AG04449 (cell line): ENCODE measurements at places on chromosomes 6 and 20.

- DNase-seq = no peak
Observed at GRCh38 chr6:16511723-16512489, 249.4 kb downstream of the ATXN1 start.

- DNase-seq = peak; percentile 87
Observed at GRCh38 chr6:43627008-43627825, 1.8 kb downstream of the GTPBP2 start.

GRCh38 chr6:169913096-169913638, 161.7 kb downstream of the ERMARD start:
- DNase-seq = no peak

DNA sequence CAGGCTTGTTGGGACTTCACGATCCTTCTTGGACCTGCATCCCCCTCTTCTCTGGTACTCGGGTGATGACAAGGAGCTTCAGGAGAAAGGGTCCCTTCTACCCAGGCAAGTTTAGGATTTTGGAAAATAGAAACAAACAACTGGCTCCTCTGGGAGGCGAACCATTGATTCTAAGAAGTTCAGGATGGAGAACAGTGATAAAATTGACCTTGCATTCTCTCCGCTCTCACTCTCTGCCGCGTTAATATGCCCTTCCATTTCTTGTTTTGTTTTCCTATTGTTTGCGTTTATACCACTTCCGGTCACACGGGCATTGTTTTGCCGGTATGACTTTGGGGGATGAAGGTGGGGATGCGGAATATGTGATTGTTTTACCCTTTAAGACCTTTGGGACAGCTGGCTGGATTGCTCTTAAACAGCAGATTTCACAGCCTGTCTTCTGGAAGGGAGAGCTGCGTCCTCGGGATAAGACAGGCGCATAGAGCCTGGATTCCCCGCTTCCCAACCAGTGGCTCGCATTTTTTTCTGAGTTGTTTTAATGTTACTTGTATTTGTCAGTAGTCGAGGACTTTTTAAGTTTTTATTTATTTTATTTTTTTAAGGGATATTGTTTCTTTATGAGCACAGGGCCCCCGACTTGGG, 144.3 kb upstream of the ZNF184 start:
- DNase-seq = no peak

DNA sequence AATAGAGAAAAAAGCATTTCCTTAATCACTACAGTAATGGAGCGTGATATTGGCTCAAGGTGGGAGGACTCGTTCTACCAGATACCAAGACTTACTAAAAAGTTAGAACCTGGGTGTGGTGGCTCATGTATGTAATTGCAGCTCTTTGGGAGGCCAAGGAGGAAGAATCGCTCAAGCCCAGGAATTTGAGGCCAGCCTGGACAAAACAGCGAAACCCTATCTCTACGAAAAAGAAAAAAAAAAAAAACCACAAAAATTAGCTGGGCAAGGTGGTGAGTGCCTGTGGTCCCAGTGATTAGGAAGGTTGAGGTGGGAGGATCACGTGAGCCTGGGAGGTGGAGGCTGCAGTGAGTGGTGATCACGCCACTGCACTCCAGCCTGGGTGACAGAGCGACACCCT, 24.0 kb upstream of the ATRN start:
- no peak for DNase-seq

GRCh38 chr6:160735523-160735922, 33.5 kb downstream of the PLG start:
- DNase-seq = no peak

GRCh38 chr20:45229264-45230056, 8.3 kb downstream of the SEMG2 start:
- no peak for DNase-seq
